Stimulated activated effector memory CD8-positive, alpha-beta T cell treated with anti-CD3 and anti-CD28 coated beads, Interleukin-12 subunit alpha, Interleukin-12 subunit beta, amount 100 ng/mL, for 72 hours (primary cell): ENCODE measurements at places on chromosomes 7 and 10.
A peak's percentile ranks its signal among the peaks of the same experiment; 100 is the strongest.

DNA sequence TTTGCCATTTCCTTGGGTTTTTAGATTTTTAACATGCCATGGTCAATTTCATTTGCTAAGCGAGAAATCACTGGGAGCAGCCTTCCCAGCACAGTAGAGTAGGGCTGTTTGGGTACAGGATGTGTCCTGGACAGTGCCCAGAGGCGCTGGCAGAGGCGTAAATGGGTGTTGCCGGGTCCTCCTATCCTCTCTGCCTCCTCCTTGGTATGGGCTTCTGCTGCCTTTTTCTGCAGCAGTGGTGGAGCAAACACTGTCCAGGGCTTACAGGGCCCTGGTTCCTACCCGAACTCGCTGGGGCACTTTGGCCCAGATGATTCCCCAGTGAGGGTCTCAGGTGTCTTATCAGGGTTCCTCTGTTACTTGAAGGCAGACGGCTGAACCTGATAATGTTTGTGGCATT is 298.3 kb downstream of the RPS24 start:
- DNase-seq: no peak

DNA sequence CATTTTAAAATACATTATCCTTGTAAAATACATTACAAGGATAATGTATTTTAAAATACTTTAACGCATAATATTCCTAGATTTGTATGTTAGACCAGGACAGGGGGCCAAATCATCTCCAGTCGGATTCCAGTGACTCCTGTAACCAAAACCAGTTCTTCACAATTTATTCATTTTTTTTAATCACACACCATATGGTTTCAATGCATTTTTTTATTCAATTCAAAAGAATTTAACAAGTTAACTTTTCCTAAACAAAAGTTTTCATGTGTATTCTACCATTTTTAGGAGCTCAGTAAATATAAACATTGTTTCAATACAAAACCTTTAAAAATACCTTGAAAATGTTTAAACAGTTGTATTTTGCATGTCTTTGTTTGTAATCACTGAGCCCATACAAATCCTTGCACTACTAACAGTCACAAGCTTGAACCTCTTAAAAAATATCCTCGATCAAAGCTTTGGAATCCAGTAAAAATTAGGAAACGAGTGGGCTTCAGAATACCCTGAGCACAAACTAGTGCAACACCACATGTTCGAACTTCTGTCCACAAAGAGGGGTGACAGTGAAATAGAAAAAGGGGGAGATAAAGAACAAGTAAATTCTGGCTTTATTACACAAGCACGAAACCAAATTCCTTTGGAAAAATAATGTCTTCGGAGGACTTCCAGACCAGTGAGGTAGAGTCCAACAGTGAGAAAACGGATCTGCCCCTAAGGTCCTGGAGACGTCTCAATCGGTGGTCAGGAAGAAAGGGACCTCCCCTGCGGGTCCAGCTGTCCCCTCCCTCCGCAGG is 1.6 kb downstream of the CCDC71L start:
- DNase-seq: no peak

GRCh38 chr7:66355756-66356155 is 150.6 kb downstream of the TPST1 start:
- no peak for DNase-seq

GRCh38 chr7:39541511-39541910 is 24.7 kb upstream of the YAE1 start:
- no peak for DNase-seq

DNA sequence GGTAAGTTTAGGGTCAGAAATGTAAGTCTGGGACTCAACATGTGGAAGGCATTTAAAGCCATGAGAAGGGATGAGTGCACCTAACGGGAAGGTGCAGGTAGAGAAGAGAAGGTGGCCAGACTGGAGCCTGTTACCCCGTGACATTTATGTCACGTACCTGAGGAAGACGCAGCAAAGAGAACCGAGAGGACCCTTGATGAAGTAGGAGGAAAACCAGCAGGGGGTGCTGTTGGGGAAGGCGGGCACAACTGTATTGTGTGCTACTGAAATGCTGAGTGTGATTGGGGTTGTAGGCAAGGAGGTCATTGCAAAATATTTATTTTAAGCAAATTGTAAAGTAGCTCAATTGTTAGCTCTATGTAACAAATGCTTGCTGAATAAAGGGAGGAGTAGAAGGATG is 338.2 kb upstream of the PRKCQ start:
- peak; percentile 86 for DNase-seq

GRCh38 chr7:35384761-35385700 is 131.1 kb upstream of the TBX20 start:
- DNase-seq: no peak

- no peak for DNase-seq
Observed at GRCh38 chr7:101200862-101201599, at the start of gene MOGAT3. Gene MOGAT3 (minus strand): TSS chr7:101201036. CDS start chr7:101200854, 182 bp downstream.

- peak; percentile 58 for DNase-seq
Observed at GRCh38 chr10:69449841-69450240, 1.4 kb upstream of the TSPAN15 start.

GRCh38 chr10:22712211-22712955 is 2.0 kb downstream of the PIP4K2A start:
- no peak for DNase-seq

DNA sequence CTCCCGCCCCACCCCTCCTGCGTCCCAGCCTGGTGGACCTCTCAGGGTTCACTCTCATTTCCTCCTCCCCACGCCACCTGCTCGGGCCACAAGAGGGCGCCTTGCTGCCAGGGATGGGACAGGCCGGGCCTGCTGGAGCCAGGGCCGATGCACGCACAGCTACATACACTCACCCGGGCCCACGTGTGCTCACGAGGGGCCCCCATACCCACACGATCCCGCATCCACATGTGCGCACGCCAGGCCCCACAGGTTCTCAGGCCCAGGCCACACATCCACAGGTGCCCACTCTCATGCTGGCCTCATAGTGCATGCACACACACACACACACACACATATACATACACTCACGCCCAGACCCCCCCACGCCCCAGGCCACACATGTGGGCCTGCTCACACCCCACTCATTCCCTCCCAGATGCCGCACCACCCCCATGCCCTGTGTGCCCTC is 68.6 kb downstream of the LHPP start:
- DNase-seq: peak; percentile 84

DNA sequence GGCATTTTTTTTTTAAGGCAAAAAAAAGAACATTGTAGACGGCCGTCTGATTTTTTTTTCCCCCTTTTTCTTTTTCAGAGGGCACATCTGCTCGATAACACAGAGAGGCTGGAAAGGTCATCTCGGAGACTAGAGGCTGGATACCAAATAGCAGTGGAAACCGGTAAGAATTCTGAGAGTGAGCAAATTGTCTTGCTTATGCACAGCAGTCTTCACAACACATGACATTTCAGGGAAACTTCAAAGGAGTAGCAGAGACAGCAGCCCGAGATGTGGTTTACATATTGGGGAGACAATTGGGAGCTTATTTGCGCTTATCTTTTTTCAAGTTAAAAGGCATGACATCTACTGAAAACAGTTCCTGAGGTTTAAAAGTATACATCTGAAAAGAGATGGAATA is 91.2 kb downstream of the VTI1A start:
- no peak for DNase-seq

DNA sequence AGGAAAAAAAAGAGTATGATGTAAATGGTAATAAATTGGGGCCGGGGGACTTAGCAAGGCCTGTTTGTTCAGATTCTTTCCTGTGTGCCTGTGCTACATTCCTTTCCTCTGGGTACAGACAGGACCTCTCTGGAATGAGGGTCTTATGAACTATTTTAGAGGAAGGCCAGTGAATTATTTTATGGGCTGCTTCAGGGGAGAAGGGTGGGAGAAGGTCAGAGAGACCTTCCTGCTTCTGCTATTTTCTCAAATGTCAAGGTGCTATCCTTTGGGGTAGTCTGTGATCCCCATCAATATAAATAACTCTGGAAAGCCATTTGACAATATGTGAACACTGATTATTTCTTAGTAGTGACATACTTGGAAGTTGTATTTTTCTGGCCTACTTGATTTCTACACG is 426.5 kb downstream of the SH2D4B start:
- DNase-seq: no peak

GRCh38 chr7:27375958-27376357 is 133.4 kb downstream of the EVX1 start:
- DNase-seq: no peak

DNA sequence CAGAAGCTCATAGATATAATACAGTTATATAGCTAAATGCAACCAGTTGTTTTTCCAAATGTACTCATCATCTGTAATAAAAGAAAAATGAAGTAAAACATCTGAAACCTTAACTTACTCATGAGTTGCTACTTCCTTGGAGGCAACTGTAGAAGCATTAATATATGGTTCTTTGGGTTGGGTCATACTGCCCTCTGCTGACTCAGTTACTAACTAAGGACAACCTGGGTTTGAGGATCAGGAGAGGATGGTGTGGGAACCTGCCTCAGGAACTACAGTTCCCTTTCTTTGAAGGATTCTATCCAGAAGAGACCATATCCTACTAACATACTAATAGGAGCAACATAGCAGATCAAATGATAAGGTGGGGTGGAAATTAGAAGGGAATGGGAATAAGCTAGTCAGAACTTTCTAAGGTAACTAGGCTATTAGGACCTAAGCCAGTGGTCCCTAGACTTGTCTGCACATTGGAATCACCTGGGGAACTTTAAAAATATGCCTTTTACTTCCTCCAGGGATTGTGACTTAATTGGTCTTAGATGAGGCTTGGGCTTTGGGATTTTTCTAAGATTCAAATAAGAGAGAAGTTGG is 20.7 kb downstream of the COX15 start:
- DNase-seq: no peak

- no peak for DNase-seq
Observed at GRCh38 chr7:147803606-147804005, 787.0 kb upstream of the C7orf33 start.

DNA sequence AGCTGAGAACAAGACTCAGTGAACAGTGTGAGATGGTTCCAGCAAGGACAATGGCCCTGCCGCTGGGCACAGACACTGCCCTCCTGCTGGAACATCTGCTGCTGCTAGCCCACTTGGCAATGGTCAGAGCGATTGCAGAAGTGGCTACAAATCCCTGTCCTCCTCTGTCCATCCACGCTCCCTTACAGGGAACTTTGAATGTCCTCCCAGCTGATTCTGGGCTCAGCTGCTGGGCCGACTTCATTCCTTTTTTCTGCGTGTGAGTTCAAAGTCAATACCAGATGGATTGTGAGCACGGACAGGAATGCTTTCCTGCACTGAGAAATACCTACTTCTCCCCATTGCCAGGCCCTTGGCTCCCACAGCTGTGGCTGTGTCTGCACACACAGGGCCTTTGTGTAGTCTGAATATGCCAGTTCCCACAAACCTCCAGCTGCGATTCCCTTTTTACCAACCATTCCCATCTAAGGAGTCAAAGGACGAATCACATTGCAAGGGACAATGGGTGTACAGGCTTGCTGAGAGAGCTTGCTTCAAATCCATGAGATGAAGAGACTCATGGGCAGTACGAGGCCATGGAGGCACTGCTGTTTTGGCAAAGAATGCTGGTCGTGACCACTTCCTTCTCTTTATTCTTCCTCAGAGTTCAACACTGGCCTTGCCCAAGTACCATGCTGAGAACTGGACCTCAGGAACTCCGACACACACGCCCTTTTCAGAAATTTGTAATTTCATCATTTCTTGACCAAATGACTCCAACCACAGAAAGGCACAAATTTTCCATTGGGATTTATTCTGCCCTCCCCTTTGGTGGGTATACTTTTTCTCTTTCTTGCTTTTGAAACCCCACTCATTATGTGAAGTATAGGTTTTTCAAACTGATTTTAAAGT is 44.2 kb downstream of the BPGM start:
- no peak for DNase-seq

GRCh38 chr7:45874408-45875131 is 1.7 kb upstream of the CCDC201 start:
- no peak for DNase-seq

DNA sequence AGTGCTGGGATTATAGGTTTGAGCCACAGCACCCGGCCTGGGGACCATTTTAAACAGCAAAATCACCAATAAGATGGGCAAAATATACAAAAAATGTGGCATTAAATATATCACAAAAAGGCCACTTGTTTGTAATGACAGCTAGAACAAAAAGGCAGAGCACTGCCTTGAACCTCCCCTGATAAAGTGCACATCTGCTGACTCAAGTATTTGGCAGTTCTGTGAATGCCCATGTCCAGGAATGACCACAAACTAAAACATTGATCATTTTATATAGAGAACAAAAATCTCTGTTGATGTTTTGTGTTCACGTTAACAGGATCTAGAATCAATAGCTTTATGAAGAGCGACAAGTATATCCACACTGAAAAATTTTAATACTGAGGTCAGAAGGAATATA is 21.5 kb downstream of the HERC4 start:
- DNase-seq: no peak

DNA sequence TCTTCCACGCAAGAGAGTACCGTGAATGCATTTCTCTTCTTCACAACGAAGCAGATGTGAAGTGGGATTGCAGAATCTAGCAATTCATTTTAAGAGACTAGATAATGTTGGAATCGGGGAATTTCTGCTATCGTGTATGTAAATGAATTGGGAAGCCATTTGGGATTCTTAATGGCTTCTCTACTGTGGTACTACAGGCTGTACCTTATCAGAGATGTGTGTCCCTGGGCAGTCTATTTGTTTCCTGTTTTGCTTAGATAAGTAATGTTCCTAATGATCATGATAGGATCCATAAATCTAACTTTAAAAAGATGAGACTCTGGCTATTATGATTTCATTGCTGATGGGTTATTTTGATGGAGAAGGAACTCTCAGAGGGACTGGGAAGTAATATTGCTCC is 320.6 kb downstream of the REEP3 start:
- no peak for DNase-seq

GRCh38 chr10:113493882-113494301 is 59.0 kb upstream of the HABP2 start:
- no peak for DNase-seq

DNA sequence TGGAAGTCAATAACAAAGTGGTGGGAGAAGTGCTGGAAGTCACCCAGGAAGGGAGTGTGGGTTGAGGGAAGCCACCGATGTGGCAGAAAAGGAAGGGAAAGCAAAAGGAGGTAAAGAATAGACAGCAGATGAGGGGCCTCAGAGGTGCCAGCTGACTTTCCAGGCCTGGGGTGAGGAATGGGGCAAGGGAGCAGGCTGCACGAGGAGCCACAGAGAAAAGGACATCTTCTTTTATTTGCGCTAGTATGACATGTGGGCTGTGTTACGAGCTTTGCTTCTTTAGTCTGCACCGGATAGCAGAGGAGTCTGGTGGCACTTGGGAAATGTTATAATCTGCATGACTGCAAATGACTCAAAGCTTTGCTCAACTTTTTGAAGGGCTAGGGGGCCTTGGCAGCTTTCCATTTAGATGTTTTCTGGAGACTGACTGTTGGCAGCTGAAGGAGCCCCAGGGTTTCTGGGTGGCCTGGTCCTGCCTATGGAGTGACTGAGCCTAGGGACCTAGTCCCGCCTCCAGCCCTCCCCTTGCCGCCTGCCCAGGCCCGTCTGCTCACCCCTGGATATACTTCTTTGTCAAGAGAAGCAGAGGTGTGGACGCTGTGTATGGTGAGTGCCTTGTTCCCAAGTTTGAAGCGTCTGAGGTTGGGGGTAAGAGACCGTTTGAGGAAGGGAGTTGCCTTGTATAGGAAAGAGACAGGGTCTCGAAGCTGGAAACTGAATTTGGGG is 5.1 kb downstream of the PRXL2A start:
- DNase-seq: no peak

- DNase-seq: no peak
Observed at GRCh38 chr7:28739128-28739527, 219.0 kb downstream of the TRIL start.
